ENCODE measurements at places on chromosomes 7 and 10. TPM values are rescaled to one million over a fixed set of nuclear protein-coding genes. Genes with fewer than 3 reads are reported as not detected.

The AKR1C3 gene
- 3.7 TPM for total RNA-seq

DNA sequence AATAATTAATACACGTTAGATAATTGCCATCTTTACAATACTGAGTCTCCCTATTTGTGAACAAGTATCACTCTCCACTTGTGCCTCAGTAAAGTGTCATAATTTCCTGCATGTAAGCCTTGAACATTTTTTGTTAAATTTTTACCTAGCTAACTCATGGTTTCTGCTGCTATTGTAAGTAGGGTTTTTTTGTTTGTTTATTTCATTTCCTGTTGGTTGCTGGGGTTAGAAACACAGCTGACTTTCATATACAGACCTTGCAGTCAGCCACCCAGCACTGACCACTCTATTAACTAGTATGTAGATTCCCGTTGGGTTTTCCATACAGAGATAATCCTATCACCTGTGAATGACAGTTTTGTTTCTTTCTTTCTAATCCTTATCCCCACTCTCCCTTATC is 133.3 kb downstream of the MPP7 start:
- no peak for DNase-seq

DNA sequence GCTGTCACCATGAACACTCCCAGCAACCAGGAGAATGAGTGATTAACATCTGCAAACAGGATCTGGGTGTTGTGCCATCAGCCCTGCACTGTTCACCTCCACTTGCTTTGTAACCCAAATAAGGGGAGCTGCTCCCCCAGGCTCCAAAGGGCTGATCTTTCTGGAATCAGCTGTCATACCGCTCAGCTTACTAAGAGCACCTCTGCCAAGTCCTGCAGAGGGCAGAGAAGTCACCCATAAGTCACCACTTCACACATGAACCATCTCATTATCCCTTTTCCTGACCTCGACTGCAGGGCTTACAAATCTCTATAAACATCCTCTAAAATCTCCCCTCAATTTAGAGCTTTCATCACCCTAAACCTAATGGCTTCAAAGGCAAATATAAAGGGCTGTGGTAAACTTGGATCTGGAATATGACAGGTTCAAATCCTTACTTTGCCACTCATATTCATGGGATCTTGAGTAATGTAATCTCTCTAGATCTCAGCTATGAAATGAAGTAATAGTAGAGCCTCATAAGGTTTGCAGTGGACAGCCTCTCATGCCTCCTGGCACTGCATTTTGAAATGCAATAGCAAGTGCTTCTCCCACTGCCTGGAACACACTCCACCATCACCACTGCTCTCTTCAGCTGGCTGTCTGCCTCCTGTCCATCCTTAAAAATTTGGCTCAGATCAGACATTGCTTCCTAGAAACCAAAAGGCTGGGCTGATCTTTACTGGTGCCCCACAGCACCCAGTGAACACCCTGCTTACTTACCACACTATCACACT is 38.8 kb downstream of the ERLIN1 start:
- no peak for DNase-seq

DNA sequence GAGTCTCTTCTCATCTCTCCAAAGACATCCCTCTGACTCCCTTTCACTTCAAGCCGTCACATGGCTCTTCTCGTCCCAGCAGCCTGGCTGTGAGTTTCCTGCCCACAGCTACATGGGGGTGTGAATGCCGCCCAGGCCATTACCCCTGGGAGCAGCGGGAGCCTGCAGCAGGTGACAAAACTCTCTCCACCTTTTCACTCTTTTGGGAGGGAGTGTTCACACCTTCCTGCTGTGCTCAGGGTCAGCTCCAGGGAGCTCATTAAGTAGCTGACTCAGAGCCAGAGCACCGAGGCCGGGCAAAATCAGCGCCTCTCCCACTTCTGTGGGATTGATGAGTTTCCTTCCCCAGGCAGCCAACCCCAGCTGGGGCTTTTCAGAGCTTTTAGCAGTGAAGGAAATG is 271.3 kb downstream of the TYW1 start:
- no peak for DNase-seq

The MMD2 gene
- total RNA-seq = not detected

DNA sequence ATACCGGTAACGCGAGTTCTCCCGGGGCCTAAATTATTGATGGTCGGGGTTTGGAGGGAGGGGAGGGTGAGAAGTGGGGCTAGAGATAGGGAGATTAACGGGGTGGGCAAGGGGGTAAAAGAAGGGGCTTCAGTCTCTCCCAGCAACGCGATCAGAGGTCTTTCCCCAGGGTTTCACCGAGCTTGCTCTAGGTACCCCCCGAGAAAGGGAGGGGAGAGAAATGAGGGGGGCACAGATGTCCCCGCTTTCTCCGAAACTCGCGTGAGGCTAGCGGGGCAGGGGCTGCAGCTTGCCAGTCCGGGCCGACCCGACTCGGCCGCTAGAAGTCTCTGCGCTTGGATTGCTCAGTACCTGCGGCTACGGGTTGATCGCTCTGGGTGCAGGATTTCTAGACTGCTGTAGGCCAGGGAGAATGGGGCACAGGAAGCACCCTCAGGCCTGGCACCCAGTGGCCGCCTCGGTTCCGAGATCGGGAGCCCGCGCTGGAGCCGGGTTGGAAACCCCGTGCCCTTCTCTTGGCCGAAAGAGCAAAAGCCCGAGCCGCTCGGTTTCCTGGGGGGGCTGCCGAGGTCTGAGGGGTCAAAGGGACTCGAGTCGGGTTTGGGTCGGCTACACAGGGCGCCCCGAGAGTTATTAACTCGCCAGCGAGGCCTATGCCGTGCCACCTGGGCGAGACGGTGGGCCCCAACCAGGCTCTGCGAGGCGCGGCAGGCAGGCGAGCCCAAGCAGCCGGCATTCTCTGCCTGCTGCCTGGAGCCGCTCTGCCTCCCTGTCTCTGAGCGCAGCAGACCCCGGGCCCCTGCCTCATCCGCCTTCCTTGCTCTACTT is 3.1 kb downstream of the PAX2 start:
- no peak for DNase-seq

DNA sequence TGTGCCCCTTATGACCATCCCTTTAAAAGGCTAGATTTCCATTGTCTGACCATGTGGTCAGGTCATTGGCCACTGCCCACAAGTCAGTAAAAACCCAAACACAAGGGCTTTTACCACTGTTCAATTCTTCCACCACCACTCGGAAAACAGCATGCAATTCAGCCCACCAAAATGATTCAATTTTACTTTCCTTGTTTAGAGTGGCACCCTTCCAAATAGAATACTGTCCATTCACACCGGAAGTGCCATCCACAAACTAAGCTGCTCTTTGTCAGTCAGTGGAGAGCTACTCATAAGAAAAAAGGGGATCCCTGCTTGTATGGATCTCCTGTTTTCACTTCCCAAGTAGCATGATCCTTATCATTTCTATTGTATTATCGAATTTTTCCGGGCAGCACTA is 350.7 kb upstream of the MBL2 start:
- no peak for DNase-seq

The IFIT2 gene
- total RNA-seq = 12.8 TPM

GRCh38 chr7:149854611-149855360 is 16.6 kb downstream of the ZNF862 start:
- no peak for DNase-seq

DNA sequence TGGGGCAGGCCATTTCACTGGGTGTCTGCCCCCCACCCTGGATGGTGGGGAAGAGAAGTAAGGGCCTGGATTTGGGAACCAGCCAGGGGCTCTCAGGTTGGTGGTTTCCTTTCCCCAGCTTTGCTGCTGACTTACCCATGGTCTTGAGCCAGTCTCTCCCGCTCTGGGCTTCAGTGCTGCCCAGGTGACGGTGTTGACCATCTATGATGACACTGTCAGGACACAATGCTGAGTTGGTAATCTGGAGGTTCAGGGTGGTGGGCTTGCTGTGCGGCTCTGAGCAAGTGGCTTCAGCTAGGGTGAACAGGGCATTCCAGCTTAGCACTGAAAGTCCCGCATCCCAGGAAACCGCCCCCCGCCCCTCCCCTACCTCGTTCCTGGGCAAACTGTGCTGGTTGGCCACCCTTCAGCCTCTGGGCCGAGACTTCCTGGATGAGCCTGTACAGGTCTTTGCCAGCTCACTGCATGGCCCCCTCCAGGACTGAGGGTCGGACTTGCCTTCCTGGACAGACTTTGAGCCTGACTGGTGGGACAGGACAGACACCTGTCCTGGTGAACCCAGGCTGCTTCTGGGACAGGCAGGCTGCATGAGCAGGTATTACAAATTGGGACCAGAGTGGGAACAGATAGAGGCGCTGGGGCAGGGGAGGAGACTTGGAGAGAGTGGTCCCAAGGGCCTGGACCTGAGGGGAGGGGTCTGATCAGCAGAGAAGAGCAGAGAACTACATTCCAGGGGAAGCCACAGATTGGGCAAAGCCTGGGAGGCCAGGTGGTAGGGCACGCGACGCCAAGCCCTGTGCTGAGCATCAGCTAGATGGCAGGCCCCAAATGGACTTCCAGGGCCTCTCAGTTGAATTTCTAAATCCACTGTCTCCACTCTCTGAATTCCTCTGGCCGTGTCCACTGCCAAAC is 19.9 kb upstream of the ZMIZ1 start:
- peak; percentile 77 for DNase-seq

DNA sequence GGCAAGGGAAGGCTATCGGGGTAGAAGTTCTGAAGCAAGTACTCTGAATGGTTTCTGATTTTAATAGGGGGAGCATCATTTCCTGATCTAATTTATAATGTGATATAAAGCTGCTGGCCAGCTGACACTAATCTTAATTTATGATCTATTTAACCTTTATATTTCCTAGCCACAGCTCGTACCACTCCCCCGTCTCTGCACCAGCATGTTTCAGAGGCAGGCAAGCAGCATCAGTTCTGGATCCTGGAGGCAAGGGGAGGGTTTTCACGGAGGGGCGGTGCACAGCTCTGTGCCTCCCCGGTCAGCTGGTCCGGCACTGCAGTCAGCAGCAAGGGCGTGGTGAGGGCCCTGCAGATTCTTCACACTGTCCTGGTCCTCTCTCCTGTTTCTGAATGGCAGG is 30.0 kb downstream of the MGMT start:
- no peak for DNase-seq

DNA sequence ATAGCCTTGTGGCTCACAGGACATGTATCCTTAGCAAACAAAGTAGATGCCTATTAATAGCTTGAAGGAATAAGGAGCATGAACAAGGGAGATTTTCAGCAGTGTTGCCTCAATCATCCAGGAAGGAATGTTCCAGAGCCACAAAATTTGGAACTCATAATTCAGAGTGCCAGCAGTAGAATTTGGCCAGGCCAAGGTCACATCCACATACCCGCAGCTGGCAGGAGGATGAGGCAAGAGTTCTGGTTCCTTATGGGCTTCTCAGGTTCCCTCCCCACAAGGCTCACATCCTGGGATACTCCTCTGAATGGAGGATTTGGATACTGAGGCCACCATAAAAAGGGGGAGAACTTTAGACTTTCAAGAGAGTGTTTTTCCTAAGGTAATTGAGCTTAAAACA is 45.8 kb downstream of the SUFU start:
- DNase-seq = no peak

DNA sequence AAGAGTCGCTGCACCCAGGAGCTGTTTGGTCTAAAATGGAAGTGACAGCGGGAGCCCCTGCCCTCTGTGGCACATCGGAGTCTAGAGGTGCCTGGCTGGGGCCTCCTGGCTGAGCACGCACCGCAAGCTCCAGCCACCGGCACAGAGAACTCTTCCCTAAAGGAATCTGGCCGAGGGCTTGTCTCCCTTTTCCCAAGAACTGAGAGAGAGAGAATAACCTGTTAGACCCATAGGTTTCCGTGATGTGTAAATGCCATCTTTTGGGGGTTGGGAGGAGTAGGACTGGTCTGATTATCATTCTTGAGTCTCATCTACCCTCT is 47.3 kb downstream of the PROSER2 start:
- DNase-seq = peak; percentile 58

- DNase-seq = no peak
Measured at GRCh38 chr7:23539494-23539907, 7.7 kb upstream of the TRA2A start.

DNA sequence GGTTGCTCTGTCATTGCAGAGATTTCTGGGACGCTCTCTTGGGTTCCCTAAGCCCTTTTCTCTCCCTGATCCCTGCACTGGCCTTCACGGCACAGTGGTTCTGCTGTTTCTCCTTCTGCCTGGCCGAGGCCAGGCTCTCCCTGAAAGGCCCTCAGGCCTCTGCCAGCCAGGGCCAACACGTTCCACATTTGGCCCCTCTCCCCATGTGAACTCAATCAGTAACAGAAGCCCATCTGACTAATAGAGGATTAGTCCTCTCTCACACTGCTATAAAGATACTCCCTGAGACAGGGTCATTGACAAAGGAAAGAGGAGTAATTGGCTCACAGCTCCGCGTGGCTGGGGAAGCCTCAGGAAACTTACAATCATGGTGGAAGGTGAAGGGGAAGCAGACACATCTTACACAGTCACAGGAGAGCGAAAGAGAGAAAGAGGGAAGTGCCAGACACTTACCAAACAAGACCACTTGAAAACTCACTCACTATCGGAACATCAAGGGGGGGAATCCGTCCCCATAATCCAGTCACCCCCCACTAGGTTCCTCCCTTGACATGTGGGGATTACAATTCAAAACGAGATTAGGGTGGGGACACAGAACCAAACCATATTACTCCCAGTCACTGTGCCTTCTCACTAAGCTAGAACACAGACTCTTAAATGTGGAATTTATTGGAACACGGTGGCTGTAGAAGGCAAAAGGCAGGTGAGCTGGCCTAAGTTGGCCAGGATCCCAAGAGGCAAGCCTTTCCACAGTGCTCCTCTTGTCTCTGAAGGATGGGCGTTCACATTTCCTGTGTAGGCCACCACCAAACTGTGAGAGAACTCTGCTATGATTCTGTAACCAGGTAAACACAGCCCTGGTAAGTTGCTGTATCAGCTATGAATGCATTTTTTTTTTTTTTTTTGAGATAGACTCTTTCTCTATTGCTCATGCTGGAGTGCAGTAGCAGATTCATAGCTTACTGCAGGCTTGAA is 8.8 kb downstream of the FZD8 start:
- no peak for DNase-seq

The TMEM176A gene
- total RNA-seq = 28.6 TPM

The MPLKIP gene
- total RNA-seq = 32.3 TPM

- DNase-seq = peak; percentile 89
Measured at GRCh38 chr10:22253580-22253882, 35.7 kb upstream of the EBLN1 start.

- no peak for DNase-seq
Measured at GRCh38 chr7:25967278-25968204, 184.5 kb upstream of the NFE2L3 start.

The GATA3 gene
- 5.4 TPM for total RNA-seq
